OCI-M1 (cell line): ENCODE measurements at places on chromosomes 1 and 21.

DNA sequence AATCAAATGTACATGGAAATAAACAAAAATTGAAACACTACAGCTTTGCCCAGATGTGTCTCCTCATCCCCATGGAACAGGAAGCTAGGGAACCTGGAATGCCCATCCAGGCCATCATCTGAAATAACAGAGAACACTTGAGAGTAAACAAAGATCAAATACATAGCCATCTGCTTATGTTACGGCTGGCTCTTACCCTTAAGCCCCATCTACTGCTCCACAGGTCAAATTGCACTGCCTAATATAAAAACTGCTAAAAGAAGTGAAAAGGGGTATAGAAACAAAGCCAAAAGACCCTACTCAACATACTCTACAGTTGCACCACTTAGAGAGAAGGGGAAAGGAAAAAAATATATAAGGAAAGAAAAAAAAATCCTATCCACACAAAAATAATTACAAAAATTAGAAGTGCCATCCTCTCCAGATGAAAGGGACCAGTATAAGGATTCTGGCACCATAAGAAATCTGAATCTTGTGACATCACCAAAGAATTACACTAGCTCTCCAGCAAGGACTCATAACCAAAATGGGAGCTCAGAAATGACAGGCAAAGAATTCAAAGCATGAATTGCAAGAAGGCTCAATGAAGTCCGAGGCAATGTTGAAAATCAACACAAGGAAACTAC, 26.9 kb downstream of the OR6Y1 start:
- peak; percentile 65 for DNase-seq

DNA sequence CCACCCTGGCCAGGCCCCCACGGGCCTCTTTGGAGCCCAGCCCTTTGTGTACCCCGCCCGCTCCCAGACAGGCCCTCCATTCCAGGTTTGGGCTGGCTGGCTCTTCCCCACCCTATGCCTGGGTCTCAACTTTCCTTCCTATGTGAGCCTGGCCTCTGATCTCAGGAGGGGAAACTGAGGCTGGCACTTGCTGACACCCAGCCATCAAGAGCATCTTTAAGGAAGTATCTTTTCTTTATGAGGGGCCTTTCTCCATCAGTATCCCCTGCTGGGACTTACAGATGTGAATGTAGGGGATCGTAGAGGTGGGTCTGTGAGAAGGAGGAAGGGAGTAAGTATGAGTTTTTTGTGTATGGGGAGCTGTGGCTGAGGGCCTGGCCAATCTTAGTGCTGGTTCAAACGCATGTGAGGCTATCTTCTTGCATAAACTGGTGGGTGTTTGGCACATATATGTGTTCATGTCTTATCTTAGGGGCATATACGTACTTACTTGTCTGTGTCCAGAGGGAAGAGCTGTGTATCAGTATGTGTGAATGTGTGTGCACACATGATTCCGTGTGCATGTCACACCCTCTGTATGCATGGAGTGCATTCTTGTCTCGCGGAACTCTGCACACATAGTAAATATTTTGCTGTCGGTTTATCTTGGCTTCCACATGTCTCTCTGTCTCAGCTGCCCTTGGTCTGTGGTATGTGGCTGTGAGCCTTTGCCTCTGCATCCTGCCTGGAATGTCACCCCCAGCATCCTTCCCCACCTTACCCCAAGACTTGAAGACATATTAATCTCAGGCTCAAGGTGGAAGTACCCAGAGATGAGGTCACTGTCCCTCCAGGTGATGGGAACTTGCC, 5.4 kb downstream of the NECTIN4 start:
- no peak for DNase-seq

DNA sequence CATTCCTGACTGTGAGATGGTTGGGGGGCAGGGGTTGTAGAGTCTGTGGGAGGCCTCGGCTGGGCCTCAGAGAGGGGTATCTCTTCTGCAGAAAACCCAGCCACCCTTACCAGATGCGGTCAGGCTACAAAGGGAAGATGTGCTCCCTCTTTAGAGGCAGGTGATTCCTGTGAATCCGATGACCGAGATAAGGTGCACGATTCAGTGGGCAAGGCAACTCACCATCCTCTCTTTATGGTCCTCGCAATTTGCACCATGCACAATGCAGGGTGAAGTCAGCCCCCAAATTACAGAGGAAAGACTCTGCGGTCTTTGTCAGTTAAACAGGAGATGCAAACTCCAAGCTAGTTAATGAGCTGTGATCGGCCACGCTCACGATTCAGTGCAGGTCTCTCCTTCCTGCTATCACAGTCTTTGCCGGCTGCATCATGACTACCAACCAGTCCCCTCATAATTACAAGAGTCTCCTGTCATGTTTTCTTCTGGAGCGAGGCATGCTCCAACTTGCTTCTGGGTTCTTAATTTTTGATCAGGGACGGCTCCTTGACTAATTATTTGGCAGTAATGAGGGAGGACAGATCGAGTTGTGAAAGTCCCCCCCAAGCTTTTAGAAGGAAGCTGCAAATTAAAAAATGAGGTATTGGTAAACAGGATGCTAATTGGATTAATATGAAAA, 12.5 kb downstream of the TP73 start:
- no peak for DNase-seq

GRCh38 chr1:1187938-1188337, 14.3 kb downstream of the TTLL10 start:
- no peak for DNase-seq

DNA sequence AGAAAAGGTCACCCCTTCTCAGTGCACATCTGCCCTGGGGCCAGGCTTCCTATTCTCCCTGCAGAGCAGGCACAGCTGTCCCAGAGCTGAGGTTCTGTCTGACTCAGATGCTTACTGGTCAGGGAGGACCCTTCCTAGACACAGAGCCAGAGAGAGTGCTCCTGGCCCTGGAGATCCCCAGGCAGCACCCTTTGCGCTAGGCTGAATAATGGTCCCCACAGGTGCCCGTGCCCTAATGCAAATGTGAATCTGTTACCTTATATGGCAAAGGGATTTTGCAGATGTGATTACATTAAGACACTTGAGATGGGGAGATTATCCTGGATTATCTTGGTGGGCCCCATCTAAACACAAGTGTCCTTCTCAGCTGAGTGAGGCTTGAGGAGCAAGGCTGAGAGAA, 2.6 kb upstream of the TNNI1 start:
- DNase-seq, result no peak

DNA sequence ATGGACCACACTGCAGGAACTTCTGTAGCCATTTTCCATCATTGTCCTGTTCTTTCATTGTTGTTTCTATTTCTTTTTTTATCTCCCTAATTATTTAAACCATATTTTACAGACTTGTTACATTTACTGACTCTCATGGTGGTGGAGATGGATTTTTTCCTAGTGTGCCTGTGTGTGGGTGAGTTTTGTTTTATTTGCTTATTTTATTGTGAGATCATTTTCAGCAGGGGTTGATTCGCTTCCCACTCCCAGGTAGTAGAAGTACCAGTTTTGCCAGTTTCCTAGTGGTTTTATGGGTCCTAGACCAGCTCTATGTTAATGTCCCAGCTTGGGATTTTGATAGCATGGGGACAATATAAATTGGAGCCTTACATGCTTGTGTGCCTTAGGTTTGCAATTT, 80.0 kb upstream of the BACH1 start:
- DNase-seq, result no peak
